Stimulated activated CD4-positive, alpha-beta T cell treated with anti-CD3 and anti-CD28 coated beads, Interleukin-12 subunit alpha, Interleukin-12 subunit beta, amount 100 ng/mL, for 48 hours (primary cell): ENCODE measurements at places on chromosomes 6 and 20.

DNA sequence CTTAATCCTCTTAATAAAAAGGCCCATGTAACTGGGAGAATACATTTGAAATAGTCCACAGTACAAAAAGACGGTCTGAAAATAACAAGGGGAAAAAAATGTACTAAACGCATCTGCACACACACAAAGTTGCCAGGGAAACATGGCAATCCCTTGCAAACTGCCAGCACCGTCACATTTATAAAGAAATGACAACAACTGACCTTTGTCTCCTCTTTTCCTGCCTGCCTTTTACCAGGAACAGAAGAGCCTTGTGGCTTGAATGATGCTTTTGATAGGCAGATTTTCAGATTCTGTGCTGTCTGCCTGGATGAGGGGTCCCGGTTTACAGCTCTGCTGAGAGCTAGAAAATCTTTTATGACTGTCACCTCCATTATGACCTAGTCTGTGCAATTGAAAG, 308.6 kb upstream of the ZFP64 start:
- DNase-seq = no peak

DNA sequence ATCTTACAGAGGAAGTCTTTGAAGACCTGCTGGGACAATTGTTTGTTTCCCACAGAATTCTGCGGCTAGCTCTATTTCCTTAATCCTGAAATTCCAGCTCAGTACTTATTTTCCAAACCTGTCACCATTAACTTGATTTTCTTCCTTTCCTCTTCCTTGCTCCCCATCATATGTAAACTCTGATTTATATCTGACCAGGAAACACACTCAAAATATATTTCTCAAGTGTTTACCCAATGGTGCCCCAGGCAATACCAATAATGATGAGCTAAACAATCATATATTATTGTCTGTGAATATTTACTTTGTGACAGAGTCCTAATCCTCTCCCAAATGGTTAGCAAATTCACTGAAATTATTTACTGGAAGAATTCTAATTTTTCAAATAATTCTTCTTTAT, 597.3 kb downstream of the PKHD1 start:
- DNase-seq = no peak

DNA sequence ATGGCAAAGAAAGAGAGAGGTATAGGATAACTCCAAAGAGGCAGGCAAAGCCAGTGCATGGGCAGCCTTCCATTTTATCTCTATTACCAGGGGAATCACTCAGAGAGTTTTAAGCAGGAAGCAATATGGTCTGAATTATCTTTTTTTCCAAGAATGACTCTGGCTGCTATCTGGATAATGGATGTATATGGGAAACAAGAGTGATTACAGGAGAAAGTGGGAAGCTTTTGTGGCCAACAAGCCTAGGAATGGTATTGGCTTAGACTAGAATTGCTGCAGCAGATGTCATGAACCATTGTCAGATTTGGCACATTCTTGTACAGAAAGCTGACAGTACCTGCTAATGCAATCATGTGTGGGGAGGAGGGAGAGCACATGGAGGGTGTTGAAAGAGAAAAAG, 73.0 kb upstream of the BTBD3 start:
- DNase-seq = no peak

GRCh38 chr6:128605961-128606360, 85.6 kb upstream of the PTPRK start:
- no peak for DNase-seq

DNA sequence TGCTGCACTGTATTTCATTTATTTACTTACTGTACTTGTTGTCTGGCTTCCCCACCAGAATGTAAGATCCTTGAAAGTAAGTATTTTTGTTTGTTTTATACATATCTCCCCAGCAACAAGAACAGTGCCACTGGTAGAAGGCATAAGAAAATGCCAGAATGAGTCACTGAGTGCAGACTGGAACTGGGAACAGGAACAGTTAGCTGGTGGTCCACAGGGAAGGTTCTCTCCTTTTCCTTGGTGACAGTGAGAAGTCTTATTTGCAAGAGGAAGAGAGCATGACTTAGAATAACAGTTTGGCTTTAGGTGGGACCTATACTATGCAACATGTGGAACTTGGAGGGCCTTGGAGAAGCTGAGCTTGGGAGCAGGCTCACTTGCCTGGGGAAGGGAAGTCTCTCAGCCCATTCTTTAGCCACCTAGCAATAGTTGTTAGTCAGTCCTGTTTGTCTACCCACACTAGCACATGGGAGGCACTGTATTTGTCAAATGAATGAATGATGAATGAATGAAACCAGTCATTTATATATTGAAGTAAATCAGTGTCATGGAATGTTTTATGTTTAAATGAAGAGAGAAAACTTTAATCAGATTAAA, 203.5 kb downstream of the KCNQ5 start:
- no peak for DNase-seq

GRCh38 chr6:7794509-7794908, 68.6 kb downstream of the BMP6 start:
- DNase-seq = no peak

DNA sequence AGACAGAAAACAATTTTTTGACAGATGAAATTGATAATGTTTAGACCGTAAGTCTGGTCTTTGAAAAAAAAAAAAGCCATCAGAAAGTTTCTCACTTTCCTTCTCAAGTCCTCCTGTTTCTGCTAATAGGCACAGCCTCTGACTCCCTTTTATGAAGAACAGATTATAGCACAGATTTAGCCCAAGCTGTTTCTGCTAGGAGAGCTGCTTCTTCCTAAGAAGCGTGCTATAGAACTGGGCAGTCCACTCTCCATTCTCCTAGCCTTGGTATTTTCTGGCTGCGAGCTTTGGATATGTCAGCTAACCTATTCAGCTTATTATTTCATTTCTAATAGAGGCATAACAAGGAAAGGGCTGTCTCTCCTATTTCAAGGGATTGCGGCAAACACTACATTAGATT, 112.5 kb downstream of the SGK1 start:
- no peak for DNase-seq

DNA sequence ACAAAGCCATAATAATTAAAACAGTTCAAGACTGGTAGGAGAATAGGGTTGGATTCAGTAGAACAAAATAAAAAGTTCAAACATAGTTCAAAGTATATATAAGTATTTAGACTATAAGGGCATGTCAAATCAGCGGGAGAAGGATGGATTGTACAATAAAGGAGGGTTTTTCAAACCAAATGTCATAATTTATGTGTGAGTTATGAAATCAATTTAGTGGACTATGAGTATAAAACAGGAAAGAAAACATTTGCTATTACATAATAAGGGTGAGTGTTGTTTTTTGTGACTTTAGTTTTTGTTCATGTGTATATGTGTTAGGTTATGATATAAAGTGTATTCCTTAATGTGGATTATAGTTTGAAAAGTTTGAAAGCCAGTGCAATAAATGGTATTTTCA, 10.6 kb downstream of the ORC3 start:
- DNase-seq = no peak

- DNase-seq = no peak
Observed at GRCh38 chr6:104954190-104954797, 2.6 kb upstream of the LIN28B start.

- DNase-seq = no peak
Observed at GRCh38 chr6:36072681-36073080, 45.1 kb downstream of the MAPK14 start.

DNA sequence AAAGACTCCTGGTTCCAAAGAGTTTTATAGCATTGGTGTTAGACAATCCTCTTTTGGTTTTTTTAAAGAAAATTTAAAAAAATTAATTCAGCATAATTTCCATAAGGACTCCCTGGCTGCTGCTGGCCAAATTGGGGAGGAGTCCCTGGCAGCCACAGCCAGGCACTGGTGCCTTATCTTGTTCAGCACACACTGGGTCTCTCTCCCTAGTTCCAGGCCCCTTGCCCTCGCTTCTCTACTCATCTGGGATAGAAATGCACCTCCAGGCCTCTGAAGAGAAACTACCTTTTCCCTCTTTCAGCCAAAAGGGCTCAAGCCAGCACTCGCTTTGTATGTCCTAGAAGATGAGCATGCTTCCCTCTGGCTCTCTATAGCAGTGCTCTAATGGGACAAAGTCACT, 13.4 kb upstream of the MAPK13 start:
- DNase-seq = no peak

DNA sequence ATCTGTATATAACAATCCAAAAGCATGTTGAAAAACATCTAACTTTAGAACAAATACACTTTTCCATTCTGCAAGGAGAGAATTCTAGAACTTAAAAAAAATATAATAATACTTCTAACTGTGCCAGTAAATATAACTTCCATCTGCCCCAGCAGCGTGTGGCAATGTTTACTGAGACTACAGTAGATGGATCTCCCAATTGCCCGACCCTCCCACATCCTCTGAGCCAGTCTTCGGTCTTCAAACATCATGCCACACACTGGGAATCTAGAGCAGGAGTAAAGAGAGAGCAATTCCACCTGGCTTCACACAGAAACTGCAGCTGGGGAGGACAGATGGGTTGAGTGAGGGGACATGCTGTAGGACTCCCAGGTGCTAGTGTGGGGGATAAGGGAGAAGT, 121.3 kb upstream of the NHSL1 start:
- no peak for DNase-seq

GRCh38 chr6:25404091-25404490, 124.9 kb downstream of the CARMIL1 start:
- no peak for DNase-seq

GRCh38 chr20:60477958-60478357, 519.7 kb downstream of the CDH26 start:
- DNase-seq = no peak

- no peak for DNase-seq
Observed at GRCh38 chr20:14919501-14920081, 582.2 kb upstream of the FLRT3 start.

DNA sequence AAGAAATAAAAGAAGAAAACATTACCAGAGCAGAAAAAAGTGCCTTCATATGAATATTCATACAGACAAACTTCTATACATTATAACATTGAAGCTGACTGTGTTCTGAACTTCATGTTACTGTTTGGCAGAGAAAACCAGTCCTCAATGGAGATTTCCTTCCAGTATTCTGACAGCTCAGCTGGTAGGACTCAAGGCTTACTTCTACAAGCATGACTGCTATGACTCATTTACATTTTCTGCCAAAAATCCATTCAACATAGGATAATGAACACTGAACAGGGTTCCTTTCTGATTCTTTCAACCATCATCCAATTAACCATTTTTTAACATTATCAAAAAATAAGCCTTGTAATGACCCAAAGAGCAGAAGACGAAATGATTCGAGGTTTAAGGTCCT, 25.4 kb downstream of the COL9A1 start:
- DNase-seq = no peak

DNA sequence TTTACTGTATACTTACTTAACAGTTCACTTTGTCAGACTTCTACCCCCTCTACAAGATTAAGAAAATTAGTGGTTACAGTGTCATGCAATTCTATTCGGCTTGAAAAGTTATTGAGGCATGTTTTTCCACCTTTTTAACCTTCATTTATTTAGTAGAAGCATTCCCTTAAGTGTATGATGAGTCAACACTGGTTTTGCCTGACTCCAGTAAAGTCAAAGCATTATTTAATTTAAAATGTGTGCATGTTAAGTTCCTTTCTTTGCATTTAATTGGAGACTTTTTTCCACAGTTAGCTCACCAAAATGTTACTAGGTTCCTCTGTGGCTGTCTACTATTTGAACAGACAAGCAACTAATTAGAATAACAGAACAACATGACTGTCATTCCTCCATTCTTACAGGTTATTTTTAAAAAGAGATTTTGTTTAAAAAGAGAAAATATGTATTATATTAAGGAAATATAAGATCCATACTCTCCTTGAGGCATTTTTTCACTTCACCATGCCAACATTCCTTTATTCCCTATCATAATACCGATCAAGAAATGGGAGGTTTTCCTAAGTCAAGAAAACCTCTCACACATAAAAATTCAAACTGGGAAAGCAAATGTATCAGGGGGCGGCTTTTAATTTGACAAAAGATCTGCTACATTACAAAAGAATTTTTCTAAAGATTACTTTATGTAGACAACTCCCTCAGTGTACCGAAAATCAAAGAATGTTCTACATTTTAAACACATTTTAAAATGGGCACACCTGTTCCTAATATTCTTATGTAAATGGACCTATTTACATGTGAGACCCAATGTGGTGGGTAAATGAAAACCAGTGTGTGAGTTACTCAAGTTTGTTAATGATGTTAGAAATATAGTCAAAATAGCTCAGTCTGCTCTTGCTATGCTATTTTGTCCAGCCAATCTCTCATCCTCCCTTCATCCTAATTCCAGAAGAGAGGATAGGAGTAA, 361.2 kb downstream of the UTRN start:
- DNase-seq = no peak

GRCh38 chr20:5548902-5549599, 201.2 kb upstream of the SHLD1 start:
- DNase-seq = no peak

DNA sequence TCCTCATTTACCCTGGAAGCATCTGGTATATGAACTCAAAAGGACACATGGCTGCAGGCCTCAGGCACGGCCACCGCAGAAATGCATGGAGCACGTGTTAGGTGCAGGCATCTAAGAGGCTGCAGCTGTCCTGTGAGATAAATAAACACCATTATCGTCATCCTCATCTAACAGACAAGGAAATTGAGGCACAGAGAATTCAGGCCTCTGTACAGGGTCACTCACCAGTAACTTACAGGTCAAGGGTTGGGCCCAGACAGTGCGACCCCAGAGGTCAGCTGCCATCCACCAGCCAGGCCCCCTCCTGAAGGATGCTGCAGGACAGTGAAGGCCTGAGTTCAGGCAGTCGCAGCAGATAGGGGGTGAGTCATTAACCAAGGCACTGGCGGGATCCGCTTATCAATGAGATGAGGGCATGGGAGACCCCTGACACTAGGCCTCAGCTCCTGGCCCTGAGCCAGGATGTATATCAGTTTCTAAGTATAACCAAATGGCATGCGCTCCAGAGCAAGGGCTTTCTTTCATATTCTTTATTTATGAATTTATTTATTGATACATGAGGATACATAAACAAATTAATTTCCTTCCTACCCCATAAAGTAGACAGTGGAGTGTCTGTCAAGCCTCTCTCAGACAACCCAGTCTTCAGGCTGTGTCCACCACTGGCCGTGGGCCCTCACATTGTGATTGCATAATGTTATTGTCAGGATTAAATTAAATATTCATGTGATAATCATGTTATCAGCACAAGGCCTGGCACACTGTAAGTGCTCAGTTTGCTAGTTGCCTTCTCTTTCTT, 316.9 kb downstream of the QKI start:
- no peak for DNase-seq
